ENCODE measurements at places on chromosomes 12 and 14.

DNA sequence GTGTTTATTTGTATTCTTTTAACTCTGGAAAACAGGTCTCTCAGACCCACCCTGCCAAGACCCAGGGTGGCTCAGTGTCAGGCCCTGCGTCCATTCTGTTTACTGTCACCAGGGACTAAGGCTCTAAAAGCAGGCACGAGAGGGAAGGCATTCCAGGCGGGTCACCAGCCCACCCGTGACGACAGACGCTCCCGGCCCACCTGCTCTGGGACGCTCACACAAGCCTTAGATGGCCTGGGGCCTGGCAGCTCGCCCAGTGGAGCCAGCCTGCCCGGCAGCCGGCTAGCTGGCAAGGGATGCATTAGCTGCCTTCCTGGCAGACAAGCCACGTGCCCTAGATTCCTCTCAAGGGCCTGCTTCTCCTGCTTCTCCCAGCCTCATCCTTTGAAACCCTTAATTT lies 9.2 kb upstream of the NUAK1 start:
- peak; percentile 69 for DNase-seq

DNA sequence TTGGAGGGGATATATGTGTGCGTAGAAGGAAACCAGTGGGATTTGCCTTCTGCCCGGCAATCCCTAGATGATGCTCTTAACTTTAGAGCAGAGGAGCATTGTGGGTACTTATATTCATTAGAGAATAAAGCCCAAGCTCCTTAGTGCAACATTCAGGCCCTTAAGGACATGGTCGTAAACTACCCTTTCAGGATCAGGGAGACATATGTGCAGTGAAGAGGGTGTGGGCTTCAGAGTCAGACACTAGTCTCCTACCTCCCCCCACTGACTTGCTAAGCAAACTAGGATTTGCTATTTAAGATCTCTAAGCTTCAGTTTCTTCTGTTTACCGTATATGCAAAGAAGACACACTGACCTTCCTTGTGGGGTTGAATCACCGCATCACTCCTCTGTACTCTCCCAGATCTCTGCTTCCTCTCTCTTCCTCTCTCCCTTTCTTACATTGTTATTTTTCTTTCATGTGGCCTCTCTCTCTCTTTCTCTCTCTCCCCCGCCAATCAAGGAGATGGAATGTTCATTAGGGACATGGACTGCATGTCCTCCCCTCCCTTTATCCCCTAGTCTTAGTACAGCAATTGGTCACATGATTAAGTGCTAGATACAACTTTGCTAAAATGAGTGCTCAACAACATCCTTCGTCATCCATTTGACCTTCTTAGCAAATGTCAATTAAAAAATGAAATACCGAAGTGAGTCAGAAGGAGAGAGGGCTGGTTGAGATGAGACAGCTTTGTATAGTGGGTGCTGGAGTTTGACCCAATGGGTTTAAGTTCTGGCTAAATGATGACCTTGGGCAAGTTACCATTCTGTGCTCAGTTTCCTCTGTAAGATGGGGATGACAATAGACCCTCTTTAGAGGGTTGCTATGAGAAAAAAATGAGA lies 91.7 kb downstream of the TMX1 start:
- DNase-seq = no peak

DNA sequence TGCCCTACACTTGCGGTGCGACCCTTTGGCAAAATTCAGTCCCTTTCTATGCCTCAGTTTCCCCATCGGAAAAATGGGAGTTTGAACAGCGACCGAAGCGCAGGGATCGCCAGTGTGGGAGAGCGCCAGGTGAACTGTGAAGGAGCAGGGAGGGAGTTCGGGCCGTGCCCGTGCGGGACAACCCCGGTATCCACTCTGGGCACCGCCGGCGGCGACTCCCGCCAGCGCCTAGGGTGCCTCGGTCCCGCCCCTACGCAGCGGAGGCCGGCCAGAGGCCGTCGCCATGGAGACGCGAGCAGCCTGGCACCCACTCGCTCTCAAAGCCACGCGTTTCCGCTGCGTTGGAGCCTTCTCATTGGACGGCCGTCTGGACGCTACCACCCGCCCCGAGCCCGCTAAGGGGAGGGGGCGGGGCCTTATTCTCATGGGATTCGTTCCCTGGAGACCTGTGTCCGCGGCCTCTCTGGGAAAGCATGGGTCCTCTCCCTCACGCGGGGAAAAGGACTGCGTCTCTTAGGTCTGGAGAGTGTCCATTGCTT lies 729 bp upstream of the MLEC start:
- peak; percentile 98 for DNase-seq

- no peak for DNase-seq
Measured at GRCh38 chr14:81401420-81402122, 1.4 kb upstream of the STON2 start.

DNA sequence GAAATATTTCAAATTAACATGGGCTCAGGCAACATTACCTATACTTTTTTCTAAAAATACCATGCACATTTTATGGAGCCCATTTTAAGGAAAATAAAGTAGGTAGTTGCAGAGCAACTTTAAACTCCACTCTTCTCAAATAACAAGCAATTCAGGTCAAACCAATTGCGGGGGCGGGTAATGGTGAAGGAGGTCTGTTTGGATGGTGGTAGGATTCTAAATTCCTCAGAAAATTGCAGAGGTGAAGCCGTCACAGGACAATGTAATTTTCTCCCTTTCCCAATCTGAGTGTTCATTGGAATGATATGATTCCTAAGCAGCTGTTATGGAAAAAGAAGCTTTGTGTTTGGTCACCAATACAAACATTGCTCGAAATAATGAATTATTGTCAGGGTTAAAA lies 11.6 kb downstream of the PKP2 start:
- no peak for DNase-seq

GRCh38 chr12:4031703-4032291 lies 158.6 kb upstream of the PARP11 start:
- DNase-seq = no peak

DNA sequence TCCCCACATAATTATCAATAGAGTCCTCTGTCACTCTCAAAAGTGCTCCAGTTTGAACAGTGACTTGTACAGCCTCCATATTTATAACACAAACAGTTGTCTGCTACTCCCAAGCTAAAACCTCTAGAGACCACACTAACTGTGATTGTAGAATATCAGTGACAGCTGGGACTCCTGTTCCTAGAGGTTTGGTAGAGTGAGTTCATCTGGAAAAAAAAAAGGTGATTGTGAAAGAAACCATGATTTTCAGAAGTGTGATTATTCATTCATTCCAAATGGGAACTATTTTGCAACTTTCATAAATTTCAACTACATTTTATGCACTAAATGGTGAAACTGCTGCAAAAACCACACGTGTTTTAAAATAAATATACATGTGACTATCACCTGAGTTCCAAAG lies 128.0 kb upstream of the PLXNC1 start:
- DNase-seq = no peak

DNA sequence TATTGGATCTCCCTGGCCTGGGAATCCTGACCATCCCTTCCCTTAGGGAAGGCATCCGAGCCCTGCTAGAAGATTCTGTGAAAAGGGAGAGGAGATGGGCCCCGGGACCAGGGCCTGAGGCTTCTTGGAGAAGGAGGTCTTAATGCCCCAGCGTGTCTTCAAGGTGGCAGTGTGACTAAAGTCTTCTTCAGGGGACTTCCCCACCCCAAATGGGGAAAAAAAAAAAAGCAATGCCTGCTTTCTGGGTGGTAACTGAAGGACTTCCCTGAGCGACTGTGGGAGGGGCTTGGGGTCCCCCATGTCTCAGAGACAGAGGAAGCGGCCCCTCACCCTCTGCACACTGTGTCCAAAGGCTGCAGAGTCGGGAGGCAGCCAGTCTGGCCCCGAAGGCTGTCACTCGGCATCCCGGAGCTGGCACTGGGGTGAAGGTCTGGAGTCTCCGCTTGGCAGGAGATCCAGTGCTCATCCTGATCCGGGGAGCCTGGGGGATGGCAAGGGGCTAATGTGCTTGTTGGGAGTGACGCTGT lies 7.8 kb upstream of the PGF start:
- DNase-seq = no peak

GRCh38 chr14:61537563-61538463 lies 157.5 kb upstream of the HIF1A start:
- DNase-seq = no peak

GRCh38 chr12:105084251-105085250 lies at the start of gene ALDH1L2:
Gene ALDH1L2 (minus strand): TSS chr12:105084458. CDS start chr12:105084436, 22 bp downstream.
- DNase-seq = peak; percentile 90

- no peak for DNase-seq
Measured at GRCh38 chr12:11927286-11927935, 143.3 kb upstream of the BCL2L14 start.

DNA sequence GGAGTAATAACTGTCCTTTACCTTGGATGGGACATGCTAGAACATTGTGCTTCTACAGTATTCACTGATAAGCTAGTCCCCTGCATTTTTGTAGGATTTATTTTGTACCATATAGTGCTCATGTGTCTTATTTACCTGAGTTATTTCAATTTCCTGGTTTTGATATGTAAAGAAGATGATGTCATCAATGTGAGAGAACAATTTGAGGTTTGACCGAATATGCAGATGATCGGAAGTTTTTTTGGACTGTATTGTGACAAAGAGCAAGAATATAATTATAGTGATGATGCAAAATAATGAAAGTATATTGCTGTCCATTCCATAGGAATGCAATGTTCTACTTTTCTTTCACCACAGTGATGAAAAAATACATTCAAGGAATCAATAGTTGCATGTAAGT lies 114.8 kb downstream of the RERGL start:
- DNase-seq = no peak

Measured in sciatic nerve (tissue), 2 donors.